Head of caudate nucleus (tissue), 42 donors: ENCODE measurements at places on chromosomes 6 and 20.

DNA sequence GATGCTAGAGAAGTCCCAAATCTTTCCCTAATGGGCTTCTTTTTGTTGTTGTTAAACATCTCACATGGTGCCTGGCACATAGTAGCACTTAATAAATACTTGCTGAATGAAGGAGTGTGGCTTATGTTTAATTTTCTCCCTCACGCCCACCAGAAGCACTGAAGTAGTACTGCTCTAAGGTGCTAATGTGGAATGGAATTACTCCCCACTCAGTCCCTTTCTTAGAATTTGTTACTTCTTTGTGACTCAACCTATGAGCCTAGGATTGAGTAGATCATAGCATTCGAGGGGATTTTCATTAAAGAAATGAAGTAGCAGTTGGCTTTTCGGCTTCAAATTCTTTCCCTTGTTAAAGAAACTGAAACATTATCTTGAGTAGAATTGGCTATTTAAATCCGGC, 192.8 kb downstream of the CLIC5 start:
- DNase-seq, result no peak

DNA sequence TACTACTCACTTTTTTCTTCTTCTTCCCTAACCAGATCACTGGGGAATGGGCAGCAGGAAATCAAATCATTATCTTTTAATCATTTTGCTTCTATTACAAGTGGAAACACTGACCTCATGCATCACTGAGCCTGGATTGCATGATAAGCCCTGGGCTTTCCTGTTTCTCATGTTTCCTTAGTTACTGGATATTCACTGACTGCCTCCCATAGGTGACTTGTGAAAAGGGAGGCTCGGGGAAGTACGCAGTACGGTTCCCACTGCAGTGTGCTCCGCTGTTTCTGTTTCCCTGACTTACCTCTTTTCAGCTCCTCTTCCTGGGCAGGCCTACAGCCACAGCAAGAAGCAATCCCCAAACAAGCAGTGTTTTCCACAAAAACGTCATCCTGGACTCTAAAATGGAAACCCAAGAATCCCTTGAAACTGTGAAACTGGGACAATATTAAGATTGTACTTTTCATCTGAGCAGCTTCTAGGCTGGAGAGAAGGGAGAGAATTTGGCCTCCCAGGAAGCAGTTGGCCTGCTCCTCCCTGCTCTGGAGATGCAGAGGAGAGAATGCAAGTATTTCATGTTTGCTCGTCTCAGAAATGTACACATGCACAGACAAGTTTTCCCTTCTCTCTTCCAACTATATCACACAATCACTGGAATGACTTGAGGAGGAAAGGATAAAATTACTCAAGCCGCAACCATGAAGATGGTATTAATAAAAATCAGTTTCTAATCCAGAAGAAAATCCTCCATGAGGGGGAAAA, 13.1 kb downstream of the BTNL2 start:
- no peak for DNase-seq

GRCh38 chr6:64050590-64050989, 415.0 kb downstream of the PHF3 start:
- no peak for DNase-seq

DNA sequence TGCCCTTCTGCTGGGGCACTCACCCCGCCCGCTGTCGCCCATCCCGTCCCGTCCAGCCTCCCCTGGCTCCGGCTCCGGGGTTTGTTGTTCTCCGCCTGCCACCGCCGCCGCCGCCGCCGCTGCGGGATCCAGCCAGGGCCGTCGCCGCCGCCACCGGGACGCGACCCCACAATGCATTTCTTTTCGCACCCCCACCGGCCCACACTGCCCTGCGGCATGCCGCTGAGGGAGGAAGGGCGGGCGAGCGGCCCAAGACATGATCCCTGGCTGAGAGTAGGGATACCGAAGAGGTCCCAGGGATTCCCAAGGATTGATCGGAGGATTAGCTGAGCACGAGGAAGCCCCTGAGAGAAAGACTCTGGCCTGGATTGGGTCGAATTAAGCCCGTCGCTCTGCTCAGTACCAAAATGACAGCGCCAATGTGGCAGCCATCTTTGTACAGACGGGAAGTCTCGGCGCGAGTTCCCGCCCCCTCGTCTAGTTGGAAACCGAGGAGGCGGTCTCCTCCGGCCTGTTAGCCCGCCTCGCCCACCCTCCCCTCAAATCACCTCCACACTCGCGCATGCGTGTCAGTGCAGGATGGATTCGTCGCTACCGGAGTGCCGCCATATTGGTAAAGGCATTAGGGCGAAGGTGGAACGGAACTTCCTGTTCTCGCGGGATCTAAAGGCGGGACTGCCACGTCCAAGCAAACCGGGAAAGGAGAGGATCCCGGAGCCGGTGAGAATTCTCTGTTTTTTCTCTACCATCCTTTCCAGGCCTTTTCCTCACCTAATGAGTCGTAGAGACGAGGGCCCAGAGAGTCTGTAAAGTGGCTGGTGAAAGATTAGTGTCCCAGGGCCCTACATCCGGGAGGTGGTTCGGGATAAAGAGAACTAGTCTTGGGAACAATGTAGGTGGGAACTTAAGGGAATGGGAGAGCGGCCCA, at the start of the genes RXRB and SLC39A7:
Gene RXRB, minus strand, starts transcription at position 447 of the 928 bp plus-strand sequence. Its CDS starts 189 bp downstream, at position 258.
Gene SLC39A7, plus strand, starts transcription at position 649 of the 928 bp plus-strand sequence. CDS start 379 bp downstream, outside the sequence.
- DNase-seq, result peak; percentile 96
